Upper lobe of left lung (tissue), 6 donors: ENCODE measurements at places on chromosomes 2 and 18.

DNA sequence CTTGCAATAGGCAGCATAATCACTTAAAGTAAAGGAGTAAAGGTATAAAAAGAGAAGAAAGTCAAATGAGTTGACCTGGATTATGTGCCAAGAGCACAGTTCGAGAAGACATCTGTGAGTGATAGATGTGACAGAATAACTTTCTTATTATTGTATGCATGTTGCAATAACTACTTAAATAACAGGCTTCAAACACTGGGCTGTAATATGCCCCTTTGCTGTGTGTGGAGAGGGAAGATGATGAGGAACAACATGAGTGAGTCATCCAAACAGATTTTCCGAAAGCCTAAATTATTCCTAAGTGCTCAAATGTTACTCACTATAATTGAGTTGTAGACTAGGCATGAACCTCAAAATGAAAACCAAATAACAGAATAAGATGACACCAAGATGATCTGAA is 328.1 kb downstream of the EXOC6B start:
- DNase-seq, result no peak

DNA sequence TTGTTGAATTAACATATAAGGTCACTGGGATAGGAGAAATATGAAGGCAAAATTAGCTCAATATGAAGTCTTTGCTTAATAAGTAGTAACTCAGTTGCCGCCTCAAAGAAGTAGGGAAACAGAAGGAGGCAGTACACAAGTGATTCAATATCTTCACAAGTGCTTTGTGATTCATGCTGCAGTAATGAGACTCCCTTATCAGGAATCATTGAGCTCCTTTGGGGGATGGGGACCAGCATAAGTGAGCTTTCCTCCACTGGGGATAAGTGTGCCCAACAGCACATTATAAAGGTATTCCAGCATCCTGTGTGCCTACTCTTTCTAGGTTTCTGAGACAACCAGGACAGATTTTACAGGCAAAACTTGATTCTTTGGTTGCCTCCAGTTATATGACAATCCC is 323.4 kb upstream of the UBE2E3 start:
- DNase-seq, result no peak

- DNase-seq, result no peak
Observed at GRCh38 chr2:60125611-60126426, 427.6 kb downstream of the BCL11A start.

DNA sequence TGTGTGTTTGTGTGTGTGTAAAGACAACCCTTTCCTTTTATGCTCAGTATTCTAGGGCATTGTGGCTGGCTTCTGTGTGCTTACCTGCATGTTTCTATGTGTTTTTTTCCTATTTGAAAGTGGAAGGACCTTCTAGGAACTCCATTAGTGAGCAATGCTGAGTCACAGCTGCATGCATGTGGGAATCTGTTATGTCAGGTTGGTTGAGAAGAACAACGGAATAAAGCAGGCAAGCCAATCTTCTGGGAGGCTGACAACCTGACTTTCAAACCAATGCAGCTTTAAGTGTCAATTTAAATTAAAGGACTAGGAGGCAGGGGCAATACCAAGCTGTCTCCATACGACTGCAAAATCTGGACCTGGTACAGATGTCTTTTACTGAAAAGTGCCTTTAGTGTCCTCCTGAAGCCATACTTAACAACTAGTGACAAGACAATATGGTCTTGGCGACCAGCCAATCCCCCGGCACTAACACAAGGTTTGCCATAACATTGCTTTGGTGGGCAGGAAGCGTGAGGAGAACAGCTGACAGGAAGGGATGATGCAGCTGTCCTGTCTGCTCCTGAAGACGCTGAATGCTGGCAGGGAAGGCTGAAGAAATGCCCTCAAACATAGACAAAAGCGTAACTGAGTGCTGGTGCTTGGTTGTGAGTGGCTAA is 514.7 kb upstream of the CDH7 start:
- DNase-seq, result peak; percentile 24

GRCh38 chr2:11507517-11507916 is 26.3 kb upstream of the GREB1 start:
- DNase-seq, result no peak

DNA sequence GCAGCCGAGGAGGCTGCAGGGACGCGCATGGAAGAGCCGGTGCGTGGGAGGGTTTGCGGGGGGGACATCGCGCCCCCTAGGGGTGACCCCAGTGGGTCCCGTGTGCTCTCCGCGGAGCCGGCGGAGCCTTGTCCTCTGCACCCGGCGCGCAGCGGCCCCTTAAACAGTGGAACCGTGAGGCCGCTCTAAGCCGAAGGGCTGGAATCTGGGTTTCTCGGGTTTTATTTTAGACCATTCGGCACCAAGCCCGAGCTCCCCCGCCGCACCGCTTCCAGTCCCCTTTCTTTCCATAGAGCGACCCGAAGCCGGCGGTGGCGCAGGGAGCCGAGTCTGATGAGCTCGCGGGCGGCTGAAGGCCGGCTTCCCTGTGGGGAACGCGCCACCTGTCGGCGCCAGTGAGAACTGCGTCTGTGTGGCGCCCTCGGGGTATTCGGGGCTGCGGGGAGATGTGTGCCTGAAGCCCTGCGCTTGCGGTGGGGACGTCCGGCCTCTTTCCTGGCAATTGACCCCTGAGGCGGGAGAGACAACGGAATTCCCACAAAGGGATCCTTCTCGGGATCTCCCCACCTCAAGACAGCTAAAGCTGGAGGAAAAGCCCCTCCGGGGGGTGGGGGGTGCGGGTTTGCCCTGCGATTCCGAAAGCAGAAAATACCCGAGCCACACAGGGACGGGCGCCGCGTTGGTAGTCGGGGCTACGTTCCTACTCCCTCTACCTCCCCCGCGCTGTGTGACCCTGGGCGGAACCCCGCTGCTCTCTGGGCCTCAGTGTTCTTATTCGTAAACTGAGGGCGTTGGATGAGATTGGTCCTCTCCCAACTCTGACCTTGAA is 8.2 kb upstream of the EN1 start:
- DNase-seq, result peak; percentile 76

DNA sequence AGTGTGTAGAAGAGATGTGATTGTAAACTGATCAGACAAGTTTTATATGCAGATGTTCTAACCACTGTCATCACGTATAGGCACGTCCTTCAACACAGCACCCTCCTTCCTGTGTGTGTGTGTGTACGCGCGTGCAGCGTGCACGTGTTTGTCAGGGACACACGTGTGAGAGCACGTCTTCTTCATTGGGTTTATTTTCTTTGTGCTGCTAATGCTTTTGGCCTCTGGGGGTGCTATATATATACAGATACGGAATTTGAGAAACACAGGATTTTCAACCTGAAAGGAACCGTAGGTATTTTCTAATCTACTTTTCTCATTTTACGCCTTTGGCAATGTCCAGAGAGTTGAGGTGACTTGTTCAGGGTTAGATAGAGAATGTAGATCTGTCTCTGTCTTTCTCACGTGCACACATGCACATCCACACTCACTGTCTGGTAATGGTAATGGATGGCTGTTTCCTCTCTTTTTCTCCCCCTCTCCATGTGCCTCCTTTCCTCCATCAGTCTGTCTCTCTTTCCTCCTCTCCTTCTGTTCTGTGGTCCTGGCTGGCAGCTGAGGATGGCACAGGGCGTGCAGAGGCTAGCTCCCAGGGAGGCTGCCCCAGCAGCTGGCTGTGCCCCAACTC is 13.4 kb upstream of the CELF4 start:
- DNase-seq, result no peak

DNA sequence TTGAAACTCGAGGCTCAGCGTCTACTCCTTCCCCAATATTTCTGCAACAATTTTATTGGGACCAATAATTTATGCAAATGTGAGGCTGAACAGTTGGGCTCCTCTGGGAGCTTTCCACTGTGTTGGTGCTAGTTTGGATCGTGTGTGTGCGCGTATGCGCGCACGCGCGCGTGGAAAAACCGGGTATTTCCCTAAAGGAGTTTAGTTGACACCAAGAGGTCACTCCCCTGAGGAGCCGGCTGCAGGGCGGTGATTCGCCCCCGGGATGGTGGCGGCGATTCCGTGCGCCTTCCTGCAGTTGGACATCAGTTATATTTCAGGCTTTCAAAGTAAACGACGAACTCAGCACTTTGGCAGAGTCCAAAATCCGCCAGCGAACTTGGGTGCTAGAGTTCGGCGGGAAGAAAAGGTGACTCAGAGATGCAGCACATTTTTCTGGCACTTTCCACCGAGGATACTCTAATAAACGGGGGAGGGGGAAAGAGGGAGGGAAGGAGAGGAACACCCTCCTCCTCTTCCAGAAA is 186.5 kb upstream of the FANCL start:
- no peak for DNase-seq

DNA sequence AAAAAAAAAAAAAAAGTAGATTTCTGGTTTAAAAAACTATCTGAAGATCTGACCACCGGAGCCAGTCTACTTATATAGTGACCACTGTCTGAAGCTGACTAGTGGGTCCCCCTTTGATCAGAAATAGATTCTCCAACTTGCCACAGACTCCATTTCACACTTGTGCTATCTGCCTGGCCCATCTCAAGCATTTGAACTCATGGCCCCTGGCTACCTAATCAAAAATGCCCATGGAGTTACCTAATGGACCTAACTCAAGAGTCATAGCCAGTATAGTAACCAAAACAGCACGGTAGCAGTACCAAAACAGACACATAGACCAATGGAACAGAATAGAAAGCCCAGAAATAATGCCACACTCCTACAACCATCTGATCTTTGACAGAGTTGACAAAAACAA is 17.0 kb upstream of the ATL2 start:
- DNase-seq, result no peak
